ENCODE measurements at places on chromosomes 5 and 9. TPM values are rescaled to one million over a fixed set of nuclear protein-coding genes. Genes with fewer than 3 reads are reported as not detected.

ITK gene
- total RNA-seq, result 0.52 TPM

DNA sequence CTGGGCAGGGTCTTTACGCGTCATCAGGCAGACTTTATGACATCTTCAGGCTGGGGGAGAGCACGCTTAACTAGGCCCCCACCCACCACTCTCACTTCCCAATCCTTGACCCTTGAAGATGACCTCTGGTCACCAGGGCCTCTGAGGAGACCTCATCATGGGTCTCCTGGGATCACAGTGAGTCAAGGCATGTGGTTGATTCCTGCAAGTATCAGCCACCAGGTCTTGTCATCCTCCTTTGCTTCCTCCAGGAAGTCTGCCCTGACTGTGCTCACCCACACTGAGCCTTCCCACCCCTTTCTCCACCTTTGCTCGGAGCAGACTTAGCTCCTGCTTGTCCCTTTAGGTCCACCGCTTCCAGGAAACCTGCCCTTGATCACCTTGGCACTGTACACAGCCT is 17.3 kb downstream of the ODF2 start:
- no peak for DNase-seq

ADAMTS19 gene
- 30.5 TPM for total RNA-seq

CYFIP2 gene
- total RNA-seq, result 101 TPM

- DNase-seq, result no peak
Measured at GRCh38 chr5:89421035-89421434, 538.1 kb upstream of the MEF2C start.

NUTM2F gene
- 0.55 TPM for total RNA-seq

NMUR2 gene
- 0.16 TPM for total RNA-seq

- DNase-seq, result no peak
Measured at GRCh38 chr5:944992-945685, 52.5 kb downstream of the TRIP13 start.

SHISAL2B gene
- 11.1 TPM for total RNA-seq

DNA sequence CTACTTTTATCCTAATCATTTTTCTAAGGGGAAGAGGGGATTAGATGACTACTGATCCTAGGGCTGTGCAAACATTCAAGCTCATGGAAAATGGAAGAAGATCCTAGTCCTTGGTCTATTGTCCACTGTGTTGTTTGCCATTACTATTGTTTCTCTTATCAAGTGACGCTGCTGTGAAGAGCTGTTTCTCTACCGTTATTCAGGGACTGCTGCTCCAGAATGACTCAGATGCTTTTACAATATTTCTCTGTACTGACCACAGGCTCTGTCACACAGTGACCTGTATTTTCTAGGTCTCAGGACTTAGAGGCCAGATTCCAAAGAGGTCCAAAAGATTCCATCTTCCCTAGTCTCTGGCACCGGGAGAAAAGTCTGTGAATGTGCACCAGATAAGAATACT is 159.5 kb upstream of the CHD1 start:
- DNase-seq, result no peak

DNA sequence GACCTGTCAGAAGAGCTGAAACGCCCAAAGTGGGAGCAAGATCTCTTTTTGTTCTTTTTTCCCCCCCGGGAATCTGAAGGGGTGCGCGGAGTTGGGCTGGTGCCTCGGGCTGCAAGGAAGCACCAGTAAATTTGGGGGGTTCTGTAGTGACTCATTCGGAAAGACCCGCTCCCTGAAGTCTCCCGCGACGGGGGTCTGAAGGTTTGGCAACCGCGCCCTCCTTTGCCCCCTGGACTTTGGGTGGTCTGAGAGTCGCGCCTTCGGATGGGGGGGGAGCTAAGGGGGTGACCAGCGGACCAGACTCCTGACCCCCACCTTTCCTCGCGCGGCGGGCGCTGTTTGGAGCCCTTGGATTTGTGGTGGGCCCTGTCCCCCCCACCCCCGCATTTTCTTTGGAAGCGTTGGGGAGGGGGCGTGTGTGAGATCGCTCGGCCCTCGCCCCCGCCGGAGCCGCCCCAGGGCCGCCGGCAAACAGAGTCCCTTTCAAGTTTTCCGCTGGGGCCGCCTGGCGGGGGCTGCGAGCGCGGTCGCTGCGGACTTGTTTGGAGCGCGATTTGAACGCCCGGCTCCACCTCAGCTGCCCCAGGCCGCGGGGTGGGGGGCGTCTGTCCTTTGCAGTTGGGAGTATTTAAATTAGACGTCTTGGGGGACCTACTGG is 2.0 kb downstream of the CXXC5 start:
- DNase-seq, result peak; percentile 72

PCDHB15 gene
- 8.7 TPM for total RNA-seq

NUTM2G gene
- 0.27 TPM for total RNA-seq

GRCh38 chr5:60903356-60903755 is 41.5 kb downstream of the ERCC8 start:
- no peak for DNase-seq

PCDHGA8 gene
- 2.1 TPM for total RNA-seq

- no peak for DNase-seq
Measured at GRCh38 chr5:31144364-31144763, 49.1 kb upstream of the CDH6 start.

SCGB3A2 gene
- 57.3 TPM for total RNA-seq

BNC2 gene
- total RNA-seq, result 28.1 TPM

- DNase-seq, result no peak
Measured at GRCh38 chr9:132372177-132373095, 17.6 kb upstream of the SETX start.

HINT1 gene
- total RNA-seq, result 197 TPM

DNA sequence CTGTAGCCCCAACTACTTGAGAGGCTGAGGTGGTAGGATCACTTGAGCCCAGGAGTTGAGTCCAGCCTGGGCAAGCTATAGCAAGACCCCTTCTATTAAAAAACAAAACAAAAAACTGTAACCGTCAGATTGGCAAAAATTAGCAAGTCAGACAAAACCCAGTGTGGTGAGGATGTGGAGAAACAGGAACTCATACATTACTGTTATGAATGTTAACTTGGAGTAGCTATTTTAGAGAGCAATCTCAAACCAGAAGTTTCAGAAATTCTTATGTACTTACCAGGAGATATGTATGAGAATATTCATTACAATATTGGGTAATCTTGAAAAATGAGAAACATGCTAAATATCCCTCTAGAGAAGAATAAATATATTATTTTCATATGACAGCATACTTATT is 120.3 kb downstream of the INVS start:
- no peak for DNase-seq

DNA sequence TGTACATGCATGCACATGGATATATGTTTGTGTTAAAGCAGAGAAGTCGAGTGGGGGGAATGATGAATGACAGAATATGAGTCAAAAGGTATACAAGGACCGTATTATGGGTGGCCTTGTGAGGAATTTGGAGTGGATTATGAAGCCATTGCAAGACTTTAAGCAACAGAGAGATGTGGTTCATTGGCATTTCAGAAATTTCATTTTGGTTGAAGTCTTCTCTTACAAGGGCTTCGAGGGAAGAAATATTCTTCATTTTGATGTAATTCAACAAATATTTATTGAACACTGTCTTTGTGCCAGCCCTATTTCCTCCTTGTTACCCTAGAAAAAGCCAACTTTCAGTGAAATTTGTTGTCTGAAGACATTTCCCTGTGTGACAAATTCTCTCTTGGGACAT is 83.9 kb upstream of the SLCO6A1 start:
- DNase-seq, result no peak

DNA sequence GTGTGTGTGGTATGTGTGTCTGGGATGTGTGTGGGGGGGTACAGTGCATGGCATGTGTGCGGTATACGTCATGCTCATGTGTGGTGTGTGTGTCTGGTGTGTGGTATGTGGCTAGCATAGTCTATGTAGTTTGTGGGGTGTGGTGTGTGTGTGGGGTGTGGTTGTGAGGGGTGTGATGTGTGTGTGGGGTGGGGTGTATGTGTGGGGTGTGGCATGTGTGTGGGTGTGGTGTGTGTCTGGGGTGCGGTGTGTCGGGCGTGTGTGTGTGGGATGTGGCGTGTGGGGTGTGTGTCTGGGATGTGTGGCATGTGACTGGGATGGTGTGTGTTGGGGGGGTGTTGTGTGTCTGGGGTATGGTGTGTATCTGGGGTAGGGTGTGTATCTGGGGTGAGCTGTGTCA is 52.3 kb downstream of the SECISBP2 start:
- no peak for DNase-seq

GRCh38 chr5:113240951-113241726 is 193.7 kb downstream of the TSSK1B start:
- no peak for DNase-seq

DNA sequence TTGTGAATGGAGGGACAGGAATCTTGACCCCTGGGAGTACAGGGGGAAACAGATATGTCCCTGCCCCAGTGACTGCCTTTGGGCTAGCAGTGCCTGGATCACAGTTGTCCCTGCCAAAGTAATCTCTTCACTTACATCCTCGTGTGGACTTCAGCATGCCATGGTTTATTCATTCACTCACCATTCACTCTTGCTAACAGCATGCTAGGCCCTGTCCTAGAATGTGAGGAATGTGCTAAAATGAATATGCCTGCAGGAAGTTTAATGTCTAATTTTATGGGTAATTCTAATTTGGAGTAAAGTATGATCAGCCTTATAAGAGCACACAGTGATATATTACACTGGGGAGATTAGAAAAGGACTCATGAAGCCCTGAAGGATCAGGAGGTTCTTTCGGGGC is 63.0 kb downstream of the FAT2 start:
- DNase-seq, result no peak

GRCh38 chr5:141343242-141343952 is at the start of gene PCDHGA3:
Gene PCDHGA3, plus strand, starts transcription at chr5:141343829. Its CDS starts 205 bp downstream, at chr5:141344034.
- DNase-seq, result no peak

GNG10 gene
- 22.1 TPM for total RNA-seq

DNA sequence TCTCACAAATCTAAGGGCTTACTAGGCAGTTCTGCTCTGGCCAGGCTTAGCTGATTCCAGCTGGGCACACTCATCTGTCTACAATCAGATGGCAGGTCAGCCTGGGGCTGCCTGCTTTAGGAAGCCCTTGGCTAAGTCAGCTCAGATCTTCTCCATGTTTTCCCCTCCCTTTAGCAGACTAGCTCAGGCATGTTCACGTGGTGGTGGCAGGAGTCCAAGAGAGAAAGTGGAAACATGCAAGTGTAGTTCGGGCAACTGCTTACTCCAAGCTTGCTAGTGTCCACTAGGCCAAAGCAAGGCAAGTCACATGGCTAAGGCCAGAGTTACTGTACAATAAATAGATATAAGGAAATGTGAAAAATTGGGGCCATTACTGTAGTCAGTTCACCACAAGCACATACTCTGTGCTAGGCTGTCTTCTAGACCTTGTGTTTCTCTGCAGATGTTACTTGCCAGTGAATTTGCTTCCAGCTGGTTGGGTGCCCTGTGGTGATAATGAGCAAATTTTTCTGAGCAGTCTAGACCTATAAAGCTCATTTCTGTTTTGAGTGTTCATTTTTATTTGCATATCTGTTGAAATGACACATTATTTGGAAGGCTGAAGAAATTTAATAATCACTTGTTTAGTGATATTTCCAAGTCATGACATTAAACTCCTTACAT is 38.3 kb downstream of the RECK start:
- DNase-seq, result no peak

DNA sequence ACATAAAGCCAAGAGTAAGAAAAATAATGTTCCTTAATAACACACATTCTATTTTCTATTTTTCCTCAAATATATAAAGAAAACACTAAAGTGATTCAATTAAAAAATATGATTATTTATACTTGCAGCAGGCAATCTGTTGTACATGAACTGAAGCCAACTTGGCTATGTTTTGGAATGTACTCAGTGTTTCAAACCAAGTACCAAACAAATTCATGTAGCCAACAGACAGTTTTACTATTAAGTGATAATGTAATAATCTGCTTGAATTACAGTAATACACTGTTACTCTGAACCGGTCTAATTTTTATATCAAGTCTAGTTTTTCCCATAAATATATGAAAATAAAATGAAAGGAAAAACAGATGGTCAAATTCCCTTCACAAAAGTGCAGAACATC is 58.0 kb downstream of the CEP120 start:
- no peak for DNase-seq

- DNase-seq, result no peak
Measured at GRCh38 chr5:14250748-14251701, 107.9 kb downstream of the TRIO start.

NSUN2 gene
- 74.9 TPM for total RNA-seq

NRG2 gene
- 0.73 TPM for total RNA-seq

DNA sequence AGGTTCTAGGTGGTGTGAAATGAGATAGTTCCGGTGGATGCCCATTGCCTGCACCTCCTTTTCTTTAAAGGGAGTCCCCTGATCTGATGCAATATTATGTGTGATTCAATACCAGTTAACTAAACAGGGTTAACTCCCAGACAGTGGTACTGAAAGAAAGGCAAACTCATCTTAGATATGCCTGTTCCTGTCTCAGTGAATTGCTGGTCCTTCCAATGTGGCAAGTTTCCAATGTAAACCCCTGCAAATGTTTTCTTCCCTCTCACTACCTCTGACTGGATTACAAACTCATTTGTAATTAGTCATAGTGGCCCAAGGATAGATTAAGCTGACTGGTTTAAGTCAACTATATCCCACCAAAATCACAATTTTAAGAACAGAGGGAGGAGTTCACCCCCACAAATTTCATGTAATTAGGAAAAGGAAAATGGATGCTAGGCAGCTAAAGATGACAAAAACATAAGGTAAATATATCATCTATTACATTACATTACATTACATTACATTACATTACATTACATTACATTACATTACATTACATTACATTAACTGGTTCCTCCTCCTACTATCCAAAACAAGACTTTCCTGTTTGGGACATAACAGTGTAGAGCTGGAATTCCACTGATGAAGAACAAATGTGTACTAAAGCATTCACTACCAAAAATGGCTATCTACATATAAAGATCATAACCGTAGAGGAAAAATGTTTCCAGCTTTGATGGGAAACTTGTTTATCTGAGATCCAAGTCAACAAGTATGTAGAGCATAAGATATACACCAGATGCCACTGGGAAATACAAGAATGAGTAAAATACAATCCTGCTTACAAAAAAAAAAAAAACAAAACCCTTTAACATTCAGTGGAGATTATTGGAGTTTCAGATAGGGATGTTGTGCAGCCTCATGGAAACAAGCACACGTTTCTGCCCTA is 121.5 kb upstream of the SNX2 start:
- DNase-seq, result no peak

INSL4 gene
- total RNA-seq, result not detected

- no peak for DNase-seq
Measured at GRCh38 chr5:169121630-169122420, 179.1 kb downstream of the SLIT3 start.

TARS1 gene
- total RNA-seq, result 256 TPM

WNT8A gene
- total RNA-seq, result not detected

GRCh38 chr9:81720450-81721086 is 31.2 kb upstream of the TLE1 start:
- DNase-seq, result no peak

ZNF367 gene
- total RNA-seq, result 6.3 TPM

HAPLN1 gene
- total RNA-seq, result 9.4 TPM
